ACHN (cell line): ENCODE measurements at places on chromosomes 5 and 9.
A peak's percentile ranks its signal among the peaks of the same experiment; 100 is the strongest.

- DNase-seq, result no peak
Observed at GRCh38 chr9:93207326-93207814, 23.4 kb downstream of the WNK2 start.

- no peak for DNase-seq
Observed at GRCh38 chr9:120676767-120677402, 37.4 kb downstream of the MEGF9 start.

- no peak for DNase-seq
Observed at GRCh38 chr9:118000581-118000980, 296.4 kb downstream of the TLR4 start.

DNA sequence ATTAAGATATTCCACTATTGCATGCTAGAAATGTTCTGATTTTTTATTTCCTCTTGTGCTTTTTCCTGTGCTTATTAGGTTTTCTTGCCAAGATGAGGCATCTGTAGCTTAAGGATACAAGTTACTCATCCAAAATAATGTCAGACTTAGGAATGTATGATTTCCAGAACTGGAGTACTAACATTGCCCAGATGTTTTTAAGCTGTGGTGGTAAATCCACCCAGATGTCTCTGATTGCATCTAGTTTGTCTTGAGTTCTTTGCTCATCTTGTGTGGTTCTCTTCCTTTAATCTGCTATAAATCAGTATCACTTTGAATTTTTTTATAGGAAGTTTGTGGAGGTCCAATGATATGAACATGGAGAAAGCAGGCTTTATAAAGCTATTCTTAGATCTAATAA, 337.5 kb upstream of the ZNF608 start:
- DNase-seq, result no peak

- DNase-seq, result no peak
Observed at GRCh38 chr5:81830596-81830995, 79.7 kb upstream of the SSBP2 start.

DNA sequence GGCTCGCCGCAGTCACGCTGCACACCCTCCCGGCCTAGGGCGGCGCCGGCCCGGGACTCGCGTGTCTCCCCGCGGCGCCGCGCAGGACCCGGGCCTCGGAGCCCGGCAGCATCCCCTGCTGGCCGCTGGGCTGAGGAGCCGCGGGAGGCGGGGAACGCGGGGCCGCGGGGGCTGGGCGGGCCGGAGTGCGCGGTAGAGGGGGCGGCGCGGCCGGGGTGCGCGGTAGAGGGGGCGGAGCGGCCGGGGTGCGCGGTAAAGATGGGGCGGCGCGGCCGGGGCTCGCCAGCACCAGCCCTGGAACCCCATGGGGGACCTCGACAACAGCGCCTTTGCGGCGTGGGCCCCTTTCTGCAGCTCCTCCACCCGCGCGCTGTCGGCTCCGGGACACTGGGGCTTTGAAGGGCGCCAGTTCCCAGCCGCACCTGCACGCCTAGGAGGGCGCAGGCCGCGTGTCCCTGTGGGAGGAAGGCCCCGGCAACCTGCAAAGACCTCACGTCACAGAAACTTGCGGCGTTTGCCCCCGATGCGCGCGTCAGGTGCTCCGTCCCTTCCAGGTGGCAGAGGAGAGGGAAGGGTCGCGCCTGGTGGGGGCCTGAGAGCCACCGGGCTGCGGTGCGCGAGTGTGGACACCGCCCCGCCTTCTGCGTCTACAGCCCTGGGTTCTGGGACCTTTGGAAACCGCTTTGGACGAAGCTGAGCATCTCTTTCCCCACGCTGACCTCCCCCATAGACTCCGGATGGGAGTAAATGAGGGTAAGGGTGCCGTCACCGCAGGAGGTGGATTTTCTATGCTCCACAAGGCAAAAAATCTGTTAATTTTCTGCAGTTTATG, 49.6 kb downstream of the NSUN2 start:
- peak; percentile 41 for DNase-seq

GRCh38 chr5:26530305-26530704, 508.1 kb downstream of the CDH9 start:
- no peak for DNase-seq

- DNase-seq, result no peak
Observed at GRCh38 chr5:171776770-171777759, 8.6 kb upstream of the SMIM23 start.

GRCh38 chr9:77210116-77210515, 32.8 kb downstream of the VPS13A start:
- DNase-seq, result peak; percentile 14

DNA sequence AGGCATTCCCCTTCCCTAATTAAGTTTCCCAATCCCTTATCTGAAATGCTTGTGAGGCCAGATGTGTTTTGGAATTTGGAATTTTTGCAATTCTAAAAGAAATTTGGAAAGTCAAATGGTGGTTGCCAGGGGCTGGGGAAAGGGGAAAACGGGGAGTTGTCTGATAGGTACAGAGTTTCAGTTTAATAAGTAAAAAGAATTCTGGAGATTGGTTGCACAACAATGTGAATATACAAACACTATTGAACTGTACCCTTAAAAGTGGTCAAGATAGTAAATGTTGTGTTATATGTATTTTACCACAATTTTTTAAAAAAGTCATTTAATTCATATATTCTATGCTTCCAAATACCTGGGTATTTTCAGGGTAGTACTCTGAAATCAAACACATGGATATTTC, 154.5 kb downstream of the ADAMTS12 start:
- DNase-seq, result no peak

- peak; percentile 67 for DNase-seq
Observed at GRCh38 chr9:125744616-125745015, 2.6 kb upstream of the PBX3 start.

DNA sequence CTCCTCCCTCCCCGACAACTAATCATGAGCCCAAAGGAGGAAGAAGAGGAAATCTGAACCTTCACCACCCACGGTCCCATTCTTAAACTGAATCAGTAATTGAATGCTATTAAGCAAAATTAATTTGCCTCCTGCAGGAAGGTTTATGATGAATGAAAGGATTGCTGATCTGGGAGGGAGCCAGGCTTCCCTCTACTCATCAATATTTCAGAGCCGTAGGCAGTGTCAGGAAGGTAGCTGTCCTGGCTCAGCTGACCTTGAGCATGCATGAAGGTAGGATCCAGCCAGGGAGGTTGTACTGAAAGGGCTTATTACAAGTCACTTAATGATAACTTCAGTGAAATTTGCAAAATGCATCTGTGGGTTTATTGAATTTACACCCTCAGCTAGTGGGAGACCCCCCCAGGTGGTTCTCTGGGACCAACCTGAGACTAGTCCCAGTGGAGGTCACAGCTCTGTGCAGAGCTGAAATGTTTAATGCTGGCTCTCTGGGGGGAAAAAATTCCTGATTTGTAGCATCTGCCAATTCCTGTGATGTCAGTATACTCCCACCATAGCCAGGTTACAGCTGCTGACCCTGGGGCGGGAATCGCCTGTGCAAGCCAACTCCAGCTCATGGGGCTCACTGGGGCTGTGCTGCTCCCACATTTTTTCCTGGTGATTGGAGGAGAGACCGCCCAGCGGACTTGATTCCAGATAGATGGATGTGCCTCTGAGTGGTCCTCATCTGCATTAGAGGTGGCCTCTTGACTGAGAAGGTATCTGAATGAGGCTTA, 47.9 kb upstream of the NCS1 start:
- no peak for DNase-seq

GRCh38 chr9:69554945-69555344, 117.2 kb downstream of the APBA1 start:
- peak; percentile 85 for DNase-seq

DNA sequence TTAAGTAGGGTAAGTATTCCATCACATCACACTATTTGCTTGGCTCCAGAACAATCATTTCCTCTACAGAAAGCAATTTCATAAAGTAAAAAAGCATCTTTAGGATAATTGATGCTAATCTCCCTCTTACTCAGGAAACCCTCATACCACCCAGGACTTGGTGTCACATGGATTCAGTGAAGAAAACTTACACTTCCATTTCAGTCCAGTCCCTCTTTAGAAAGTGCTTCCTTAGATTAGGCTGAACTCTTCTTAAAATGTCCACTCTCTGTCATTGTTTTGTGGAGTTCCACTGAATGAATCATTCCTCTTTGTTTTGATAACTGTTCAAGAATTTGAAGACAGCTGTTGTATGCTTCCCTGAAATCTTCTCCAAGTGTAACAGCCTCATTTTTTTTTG, 144.0 kb upstream of the ZNF462 start:
- DNase-seq, result peak; percentile 10

DNA sequence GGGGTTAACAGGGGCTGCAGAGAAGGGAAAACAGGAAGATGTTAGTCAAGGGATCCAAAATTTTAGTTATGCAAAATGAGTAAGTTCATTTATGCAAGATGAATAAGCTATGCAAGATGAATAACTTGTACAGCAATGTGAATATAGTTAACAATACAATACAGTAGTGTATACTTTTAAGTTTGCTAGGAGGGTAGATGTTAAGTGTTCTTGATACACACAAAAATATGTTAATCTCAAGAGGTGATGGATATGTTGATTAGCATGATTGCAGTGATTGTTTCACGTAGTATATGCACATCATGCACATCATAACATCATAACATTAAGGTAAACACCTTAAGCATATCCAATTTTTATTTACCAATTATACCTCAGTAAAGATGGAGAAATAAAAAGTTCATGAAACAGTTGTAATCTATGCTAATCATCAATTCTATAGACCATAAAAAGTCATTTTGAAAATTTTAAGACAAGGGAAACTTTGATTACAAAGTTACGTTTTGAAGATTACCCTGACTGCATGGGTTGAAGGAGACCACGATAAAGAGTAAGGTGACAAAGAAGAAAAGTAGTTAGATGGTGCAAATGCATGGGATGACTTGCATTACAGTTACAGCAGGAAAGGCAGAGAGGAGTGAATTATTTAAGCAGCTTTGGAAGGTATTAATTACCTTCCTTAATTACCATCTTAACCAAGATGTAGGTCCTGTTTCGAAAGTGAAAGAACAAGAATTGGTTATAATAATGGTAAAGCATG, 31.4 kb downstream of the FAM174A start:
- no peak for DNase-seq

DNA sequence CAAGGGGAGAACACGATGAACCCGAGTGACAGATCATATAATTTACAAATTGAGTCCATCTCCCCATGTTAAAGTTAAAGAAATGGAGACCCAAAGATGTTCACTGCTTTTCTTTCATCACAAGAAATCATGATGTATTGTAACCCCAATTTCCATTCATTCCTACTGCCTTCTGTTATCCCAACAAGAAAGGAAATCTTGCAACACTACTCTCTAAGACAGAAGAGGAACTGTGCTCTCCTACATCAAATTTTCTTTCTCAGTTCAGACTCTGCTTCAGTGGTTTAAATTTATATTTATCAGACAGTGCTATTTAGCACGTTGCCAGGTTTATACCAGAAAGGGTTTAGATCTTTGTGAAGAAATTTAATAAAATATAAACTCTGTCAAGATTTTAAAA, 83.8 kb upstream of the RASA1 start:
- DNase-seq, result no peak

- no peak for DNase-seq
Observed at GRCh38 chr5:14471507-14471906, 110.1 kb upstream of the OTULINL start.

GRCh38 chr5:102295534-102296177, 428 bp downstream of the SLCO4C1 start:
- DNase-seq, result peak; percentile 15

DNA sequence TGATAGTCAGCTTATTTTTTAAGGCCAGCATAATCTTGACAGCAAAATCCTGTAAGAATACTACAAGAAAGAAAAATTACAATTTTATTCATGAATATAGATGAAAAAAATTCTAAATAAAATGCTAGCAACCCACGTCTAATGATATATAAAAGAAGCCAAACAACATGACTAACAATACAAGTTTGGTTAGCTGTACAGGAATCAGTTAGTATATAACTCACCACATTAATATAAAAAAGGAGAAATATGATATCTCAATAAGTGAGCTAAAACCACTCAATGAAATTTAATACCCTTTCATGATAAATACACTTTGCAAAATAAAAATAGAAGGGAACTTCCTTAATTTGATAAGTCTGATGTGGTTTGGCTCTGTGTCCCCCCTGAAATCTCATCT, 139.7 kb upstream of the MAN2A1 start:
- DNase-seq, result no peak

DNA sequence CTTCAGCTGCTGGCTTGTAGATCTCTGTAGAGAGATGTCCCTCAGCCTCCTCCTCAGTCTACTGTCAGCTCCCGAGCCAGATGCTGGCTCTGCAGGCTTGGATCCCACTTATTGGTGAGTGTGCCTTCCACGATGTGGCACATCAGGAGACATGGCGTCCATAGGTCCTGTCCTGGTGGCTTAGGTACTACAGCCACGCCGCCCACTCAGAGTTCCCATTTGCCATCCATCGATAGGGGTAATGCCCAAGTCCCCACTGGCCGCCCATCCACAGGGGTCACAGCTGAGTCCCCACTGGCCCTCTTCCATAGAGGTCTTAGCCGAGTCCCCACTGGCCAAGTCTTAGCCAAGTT, 17.3 kb downstream of the EXOC3 start:
- DNase-seq, result no peak

GRCh38 chr5:176415240-176415951, 943 bp downstream of the CLTB start:
- no peak for DNase-seq

- no peak for DNase-seq
Observed at GRCh38 chr9:93829271-93830011, 125.7 kb downstream of the BARX1 start.
